ENCODE measurements at places on chromosomes 5 and 9.

- peak; percentile 38 for DNase-seq
These were observed 5.7 kb upstream of the ADRB2 start for GRCh38 chr5:148820461-148821395.

- no peak for DNase-seq
These were observed 5.2 kb upstream of the HINT2 start for GRCh38 chr9:35820076-35820475.

DNA sequence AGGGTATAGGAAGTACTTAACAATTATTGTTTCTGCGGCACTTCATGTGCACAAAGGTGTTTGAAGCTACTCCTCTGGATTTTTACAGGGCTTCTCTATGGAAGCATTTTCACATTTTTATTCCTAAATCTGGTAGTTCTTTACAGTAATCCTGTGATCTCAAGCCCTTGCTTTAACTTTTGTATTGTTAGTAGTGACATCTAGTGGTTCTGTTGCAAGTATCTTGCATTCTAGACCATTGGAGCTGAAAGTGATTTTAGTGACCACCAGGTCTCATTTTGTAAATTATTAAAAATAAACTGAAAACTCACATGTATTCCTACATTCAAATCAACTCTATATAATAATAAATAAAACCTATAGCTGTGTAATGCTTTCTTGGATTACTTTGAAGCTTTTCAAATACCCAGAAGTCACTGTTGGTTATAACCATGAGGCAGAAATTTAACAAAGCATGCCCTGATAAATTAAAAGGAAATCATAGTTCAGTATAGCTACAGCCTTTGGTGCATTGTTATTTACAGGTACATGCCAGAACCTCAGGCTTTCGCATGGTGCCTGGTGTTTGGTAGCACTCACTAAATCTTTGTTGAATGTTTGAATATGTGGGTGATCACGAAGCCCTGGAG lies 18.9 kb downstream of the RPS23 start:
- peak; percentile 47 for DNase-seq

DNA sequence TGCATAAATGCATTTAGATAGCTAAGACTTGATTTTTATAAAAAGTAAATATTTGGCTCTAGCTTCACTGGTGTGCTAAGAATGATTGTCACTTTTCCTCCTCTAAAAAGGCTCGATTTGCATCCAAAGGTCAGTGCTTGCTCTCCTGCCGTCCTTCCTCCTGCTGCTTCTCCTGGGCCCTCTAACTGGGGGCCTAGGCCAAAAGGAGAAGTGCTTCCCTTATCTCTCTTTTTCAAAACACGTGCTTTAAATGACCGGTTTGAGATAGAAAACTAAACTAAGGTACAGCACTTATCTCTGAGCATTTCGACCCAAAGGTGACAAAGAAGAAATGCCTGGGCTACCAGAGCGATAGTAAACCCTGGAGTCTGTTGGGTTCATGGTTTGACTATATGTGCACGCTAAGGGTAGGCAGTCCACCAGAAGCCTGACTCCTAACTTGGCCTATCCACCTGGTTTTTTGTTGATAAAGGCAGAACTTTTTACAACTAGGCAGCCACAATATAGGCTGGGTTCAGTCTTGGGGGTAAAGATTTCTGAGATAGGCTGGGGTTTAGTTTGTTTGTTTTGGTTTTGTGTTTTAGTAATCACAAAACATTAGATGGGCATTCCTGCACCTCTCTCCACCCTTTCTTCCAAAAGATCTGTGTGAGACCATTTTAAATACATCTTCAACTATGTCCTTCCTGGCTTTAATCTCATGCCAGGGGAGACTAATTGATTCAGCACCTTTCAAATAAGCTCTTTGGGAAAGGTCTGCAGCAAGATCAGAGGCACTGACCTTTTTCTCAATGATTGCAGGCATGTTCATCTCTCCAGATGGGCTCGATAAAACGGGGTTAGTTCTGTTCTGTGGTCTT lies 3.8 kb downstream of the NR2F1-AS1 start:
- peak; percentile 80 for DNase-seq

DNA sequence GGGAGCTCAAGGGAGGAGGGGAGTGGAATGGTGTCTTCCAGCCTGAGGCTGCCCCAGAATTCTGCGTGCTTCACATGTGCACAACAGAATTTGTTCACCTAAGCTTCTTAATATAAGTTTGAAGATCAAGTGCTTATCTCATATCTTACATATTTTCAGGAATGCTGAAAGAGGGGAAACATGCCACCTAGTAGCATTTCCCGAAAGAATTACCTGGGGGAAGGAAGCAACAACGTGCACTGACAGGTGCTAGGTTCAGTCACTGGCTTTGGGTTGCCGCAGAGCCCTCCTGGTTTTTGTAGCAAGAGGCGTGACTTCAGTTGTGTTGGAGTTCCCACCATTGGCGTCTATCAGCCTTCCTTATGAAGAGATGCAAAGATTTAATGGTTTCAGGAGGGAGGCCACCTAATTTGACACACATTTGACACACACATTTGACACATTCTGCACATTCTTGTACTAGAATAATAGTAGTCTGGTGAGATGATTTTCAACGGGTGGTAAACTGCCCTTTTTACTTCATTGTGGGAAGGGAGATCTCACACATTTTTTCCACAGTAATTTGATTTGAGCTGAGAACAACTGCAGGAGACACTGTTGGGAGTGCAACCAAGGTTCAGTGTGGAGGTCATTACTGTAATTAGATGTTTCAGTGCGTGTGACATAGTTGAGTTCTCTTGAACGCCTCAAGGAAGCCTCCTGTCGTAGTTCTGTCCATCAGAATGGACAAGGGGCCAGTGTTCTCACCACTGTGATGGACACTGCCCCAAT lies 481.3 kb downstream of the CCDC171 start:
- DNase-seq: no peak

DNA sequence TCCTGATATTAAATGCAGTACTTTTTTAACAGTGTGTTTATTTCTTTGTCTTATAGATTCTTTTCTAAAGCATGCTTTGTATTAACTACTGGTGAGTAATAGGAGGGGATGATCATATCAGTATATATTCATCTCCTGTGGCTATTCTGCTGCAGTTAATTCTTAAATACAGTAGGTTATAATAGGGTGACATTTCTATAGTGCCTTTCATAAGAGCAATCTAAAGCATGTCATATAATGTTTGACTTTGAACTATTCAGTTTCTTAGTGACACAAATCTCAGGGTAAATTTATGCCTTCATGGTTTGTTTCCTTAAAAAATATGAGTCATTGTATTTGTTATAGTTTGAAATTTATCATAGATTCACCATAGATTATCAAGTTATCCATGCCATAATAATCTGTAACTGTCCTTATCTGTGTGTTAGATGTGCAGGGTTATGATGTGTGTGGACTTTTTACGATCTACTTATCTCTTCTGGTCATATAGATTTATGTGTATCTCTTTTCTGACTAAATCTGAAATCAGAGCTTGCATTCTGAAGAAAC lies 1019.5 kb downstream of the NR2F1-AS1 start:
- no peak for DNase-seq

GRCh38 chr5:56838409-56839039 lies 23.2 kb downstream of the MAP3K1 start:
- DNase-seq: peak; percentile 67

- peak; percentile 5 for DNase-seq
These were observed 32.0 kb downstream of the HAVCR1 start for GRCh38 chr5:157026789-157027424.

- DNase-seq: no peak
These were observed 1.5 kb downstream of the RMRP start for GRCh38 chr9:35656348-35656747.

DNA sequence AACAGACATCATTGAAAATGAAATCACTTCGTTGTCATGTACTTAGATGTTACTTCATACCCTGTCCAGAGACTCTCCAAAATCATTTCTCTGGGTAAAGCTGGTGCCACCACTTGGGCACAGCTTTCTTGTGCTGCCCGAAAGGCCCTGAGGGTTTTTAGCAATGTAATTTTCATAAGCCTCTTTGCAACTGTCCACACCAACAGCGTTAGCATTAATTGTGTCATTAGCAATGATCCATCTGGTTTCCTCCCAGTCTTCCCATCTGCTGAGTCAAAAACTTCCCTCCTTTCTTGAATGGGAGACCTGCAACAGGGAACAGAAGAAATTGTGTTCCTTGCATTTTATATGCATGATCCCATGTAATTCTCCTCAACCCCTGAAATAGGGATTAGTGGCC lies 8.6 kb upstream of the MSX2 start:
- DNase-seq: no peak

DNA sequence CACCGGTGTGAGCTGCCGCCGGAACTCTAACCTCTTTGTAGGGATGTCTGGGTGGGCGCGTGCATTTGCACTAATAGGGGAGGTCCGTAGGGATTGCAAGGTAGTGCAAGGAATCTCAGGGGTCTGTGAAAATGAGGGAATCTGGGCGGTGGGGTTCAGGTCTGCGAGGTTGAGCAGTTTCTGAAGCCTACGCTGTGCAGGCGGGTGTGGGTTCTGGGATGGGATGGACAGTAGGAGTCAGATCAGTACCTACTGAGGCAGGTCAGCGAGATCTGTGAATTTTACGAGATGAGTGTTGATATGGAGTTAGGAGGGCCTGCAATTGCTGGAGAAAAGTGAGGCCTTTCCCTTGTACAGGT lies 856 bp upstream of the ATOSB start:
- DNase-seq: no peak

DNA sequence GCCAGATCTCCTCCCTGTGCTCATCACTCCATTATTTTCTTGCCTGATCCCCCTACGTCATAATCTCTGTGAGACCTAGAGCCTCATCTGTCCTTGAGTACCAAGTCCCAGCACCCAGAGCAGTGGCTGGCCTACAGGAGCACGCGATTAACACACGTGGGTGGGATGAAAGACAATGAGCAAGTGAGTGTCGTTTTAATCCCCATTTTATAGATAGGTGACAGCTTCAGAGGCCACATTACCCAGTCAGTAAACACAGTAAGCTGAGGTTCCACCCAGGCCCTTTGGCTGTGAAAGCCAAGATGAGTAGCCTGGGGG lies 17.3 kb downstream of the TRUB2 start:
- no peak for DNase-seq

DNA sequence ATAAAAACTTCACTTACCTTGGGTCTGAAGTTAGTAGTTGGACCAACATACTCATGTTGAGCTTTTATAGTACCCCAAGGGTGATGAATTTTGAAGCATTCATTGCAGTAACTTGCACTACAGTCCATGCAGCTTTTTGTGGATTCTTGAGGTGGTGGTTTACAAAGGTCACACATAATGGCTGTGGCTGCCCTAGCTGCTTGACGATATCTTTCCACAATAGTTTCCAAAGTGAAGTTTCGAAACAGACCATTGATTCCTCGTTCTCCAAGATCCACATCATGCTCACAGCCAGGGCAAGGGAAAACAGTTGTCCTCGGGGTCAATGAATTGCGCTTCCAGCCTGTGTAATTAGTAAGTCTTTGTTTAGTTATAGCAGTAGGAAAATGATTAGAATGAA lies 22.7 kb downstream of the TRIM36 start:
- no peak for DNase-seq

GRCh38 chr5:36491856-36492255 lies 114.5 kb upstream of the SLC1A3 start:
- no peak for DNase-seq

GRCh38 chr5:101943784-101944183 lies 352.3 kb downstream of the SLCO4C1 start:
- peak; percentile 73 for DNase-seq

DNA sequence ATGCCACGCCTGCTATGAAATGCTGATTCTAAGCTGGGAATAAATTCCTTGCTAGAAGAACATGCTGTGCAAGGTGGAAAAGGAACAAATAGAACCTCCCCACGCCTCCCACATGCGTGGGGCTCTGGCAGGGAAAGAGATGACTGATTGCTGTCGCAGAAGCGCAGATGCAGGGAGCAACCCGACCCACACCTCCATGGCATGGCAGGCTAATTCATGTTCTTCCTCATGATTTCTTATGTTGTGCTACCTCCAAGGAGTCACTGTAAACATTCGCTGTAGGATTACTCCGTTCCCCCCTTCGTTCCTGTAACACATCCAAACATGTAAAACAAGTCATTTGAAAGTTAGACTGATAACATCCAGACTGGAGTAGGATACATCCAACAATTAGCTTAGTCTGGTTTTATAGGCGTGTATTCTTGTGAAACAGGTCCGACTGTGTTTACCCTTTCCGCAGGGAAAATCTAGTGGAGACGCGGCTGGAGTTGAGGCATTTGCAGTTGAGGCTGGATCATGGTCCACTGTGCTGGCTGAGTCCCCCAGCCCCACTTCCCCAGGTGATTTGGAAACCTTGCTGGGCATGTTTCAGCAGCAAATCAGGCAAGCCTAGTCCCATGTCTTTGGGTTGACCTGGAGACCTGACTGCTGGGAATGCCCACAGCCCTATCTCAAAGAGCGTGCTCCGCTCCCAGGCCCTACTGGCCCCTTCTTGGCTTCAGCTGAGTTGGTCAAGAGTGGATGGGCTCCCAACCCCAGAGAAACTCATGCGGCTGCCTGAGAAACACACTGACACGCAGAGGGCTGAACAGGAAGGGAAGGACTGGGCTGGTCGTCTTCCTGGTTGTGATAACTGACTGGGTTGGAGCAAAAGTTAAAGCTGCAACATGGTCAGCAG lies 24.8 kb upstream of the ANKRD33B start:
- no peak for DNase-seq

GRCh38 chr5:78162253-78162862 lies 132.1 kb downstream of the AP3B1 start:
- DNase-seq: peak; percentile 37

- no peak for DNase-seq
These were observed at the start of gene IFNW1 for GRCh38 chr9:21141427-21141882. Gene IFNW1 (minus strand): TSS chr9:21141832. CDS start chr9:21141570, 262 bp downstream.

DNA sequence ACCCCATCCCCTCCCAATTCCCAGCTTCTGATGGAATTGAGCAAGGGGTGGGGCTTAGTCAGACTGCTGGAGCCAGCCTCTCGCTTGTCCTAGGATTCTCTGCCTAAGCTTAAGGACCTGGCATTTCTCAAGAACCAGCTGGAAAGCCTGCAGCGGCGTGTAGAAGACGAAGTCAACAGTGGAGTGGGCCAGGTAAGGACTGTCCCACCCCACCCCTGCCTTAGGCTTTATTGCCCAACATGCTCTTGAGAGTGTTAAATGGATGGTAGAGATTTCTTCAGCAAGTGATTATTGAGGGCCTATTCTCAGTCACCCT lies 1.1 kb downstream of the SLC35A4 start:
- no peak for DNase-seq
